ENCODE measurements at places on chromosomes 5 and 9.

GRCh38 chr9:24721621-24722020, 175.9 kb upstream of the IZUMO3 start:
- DNase-seq: no peak

GRCh38 chr5:172798422-172799215, 27.6 kb upstream of the DUSP1 start:
- no peak for DNase-seq

GRCh38 chr5:1118231-1118698, 6.4 kb upstream of the SLC12A7 start:
- DNase-seq: no peak

DNA sequence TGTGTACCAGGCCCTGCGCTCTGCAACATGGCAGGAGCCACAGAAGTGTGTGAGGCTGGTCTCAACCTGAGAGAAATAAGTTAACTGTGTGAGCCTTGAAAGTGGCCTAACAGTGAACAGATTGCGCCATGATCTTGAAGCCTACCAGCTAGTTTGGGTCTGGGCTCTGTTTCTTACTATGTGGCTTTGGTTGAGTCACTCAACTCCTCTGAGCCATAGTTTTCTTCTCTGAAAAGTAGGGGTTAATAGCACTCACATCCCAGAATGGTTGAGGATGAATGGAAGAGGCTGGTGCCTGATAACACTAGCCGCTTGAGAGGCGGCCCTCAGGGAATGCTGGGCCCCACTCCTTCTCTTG, 121.5 kb downstream of the RGS3 start:
- DNase-seq: no peak

DNA sequence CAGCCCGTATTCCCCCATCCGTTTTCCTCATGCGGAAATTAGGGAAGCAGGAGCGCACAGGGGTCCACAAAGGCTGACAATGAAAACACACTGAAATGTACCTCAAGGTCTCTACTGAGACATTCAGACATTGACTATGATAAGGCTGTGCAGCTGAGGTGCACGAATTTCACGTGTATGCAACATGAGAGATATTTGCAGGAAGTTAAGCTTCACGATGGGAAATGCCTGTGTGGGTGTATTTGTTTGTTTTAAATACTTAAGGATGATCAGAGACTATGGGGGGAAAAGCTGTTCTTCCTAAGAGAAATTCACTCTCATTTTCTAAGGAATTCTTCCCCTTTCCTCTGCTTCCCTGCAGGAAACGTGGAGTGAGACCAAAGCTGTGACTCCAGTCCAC, 2.6 kb upstream of the SPATA31E1 start:
- no peak for DNase-seq

- no peak for DNase-seq
These were observed 222.4 kb upstream of the TNC start for GRCh38 chr9:115340314-115340713.

DNA sequence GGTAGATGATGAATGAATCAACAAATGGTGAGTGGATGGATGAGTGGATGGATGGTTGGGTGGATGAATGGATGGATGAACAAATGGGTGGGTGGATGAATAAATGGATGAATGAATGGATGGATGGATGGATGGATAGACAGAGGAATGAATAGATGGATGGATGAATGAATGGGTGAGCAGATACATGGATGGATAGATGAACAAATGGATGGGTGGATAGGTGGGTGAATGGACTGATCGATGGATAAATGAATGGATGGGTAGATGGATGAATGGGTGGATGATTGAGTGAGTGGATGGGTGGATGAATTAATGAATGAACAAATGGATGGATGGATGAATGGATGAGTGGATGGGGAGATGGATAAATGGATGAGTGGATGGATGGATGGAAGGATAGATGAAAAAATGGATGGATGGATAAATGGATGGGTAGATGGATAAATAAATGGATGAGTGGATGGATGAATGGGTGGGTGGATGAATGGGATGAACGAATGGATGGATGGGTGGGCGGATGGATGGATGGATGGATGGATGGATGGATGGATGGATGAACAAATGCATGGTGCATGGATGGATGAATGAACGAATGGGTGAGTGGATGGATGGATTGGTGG, 85.7 kb downstream of the PHF2 start:
- DNase-seq: no peak

DNA sequence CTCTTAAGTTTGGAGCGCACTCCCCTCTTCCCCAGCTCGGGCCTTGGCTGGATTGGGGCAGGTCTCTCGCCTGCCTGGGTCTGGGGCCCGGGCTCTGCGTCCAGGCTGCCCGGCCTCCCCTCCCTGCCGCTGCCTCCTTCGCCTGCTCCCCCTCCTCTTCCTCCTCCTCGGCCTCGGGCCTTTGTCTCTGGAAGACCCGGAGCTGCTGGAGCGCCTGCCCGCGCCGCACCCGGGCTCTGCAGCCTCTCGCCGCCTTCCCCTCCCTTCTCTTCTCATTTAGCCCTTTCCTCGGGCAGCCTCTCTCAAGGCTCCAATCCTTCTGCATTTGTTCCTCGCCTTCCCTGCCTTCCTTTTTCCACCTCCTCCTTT, 218.5 kb downstream of the C9orf50 start:
- DNase-seq: no peak

DNA sequence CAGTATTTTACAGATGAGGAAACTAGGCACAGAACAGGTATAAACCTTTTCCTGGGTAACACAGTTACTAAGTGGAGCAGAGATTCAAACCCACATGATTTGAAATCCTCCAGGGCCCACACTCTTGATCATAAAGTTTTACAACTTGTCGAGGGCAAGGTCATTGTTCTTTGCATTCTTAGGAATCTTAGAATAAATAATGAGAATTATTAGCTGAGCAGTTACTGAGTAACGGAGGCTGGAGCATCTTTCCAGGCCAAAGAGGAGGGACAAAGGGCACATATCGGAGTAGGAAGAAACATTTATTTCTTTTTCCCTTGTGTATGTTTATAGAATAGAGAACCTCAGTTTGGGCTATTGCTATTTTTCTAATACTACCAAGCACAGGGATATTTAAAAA, 27.1 kb upstream of the F2R start:
- no peak for DNase-seq
